HuH-7.5 (cell line): ENCODE measurements at places on chromosomes 13 and 19.

DNA sequence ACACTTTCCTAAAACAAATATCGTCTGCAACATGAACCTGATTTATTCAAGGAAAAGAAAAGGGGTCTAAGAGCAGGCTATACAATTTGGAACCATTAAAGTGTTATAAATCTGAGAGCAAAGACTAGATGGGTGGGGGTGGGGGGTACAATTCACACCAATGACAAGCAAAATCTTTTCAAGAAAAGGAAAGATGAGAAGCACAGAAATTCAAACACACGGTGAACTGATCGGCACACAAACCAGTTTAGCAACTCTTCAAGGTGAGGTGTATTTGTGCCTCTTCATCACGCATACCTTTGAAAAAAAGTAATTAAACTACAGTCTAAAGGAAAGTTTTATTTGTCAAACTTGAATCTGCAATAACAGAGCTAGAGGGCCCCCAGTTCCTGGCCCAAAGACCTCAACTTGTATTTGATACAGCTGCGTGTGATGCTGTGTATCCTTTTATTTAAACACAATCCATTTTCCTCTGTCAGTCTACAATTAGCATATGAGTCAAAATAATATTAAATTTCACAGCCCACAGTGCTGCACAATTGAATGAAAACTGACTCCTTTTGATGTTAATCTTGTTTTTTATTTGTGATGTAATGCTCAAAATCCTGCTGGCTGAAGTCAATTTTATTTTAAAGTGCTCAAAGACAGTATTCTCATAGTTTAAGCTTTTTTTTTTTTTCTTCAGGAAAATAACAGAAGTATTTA lies 14.2 kb downstream of the EFNB2 start:
- DNase-seq, result no peak

DNA sequence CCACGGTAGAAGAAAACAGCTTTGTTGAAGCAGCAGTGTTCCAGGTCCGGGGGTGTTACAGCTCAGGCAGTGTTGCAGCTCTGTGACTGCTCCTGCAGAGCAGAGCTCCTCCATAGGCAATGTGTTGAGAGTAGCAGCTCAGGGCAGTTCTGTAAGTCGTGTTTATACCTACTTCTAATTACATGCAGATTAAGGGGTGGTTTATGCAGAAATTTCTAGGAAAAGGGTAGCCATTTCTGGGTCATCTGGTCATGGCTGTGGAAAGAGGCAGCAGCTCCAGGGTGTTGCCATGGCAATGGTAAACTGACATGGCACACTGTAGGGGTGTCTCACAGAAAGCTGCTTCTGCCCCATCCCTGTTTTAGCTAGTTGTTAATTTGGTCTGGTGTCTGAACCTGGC lies 316.4 kb downstream of the GPC5 start:
- no peak for DNase-seq

GRCh38 chr13:83996415-83996814 lies 114.1 kb upstream of the SLITRK1 start:
- DNase-seq, result no peak

DNA sequence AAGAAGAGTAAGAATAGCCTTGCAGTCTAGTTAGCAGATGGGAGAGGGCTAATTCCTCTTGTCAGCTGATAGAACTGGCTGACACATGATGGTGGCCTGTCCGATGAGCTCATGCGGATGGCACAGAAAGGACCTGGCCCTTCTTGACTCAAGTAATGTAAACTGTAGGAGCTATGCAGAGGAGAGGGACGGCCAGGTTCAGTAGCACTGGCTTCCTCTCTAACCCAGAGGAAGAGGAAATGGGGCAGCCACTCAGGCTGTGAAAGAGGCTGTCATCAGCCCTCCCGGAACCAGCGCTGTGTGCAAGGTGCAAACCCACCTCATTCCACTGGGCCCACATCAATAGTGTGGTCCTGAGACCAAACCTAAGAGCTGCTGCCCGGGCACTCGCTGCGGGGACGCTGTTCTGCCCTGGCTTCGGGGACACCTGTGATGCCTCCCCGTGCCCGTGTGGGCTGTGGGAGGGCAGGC lies 30.8 kb upstream of the USE1 start:
- no peak for DNase-seq

GRCh38 chr19:18167011-18167410 lies 6.6 kb upstream of the IFI30 start:
- no peak for DNase-seq

- DNase-seq, result no peak
Measured at GRCh38 chr19:2294687-2295335, 12.8 kb upstream of the PEAK3 start.

- DNase-seq, result no peak
Measured at GRCh38 chr13:49610176-49610575, 18.1 kb upstream of the ARL11 start.

DNA sequence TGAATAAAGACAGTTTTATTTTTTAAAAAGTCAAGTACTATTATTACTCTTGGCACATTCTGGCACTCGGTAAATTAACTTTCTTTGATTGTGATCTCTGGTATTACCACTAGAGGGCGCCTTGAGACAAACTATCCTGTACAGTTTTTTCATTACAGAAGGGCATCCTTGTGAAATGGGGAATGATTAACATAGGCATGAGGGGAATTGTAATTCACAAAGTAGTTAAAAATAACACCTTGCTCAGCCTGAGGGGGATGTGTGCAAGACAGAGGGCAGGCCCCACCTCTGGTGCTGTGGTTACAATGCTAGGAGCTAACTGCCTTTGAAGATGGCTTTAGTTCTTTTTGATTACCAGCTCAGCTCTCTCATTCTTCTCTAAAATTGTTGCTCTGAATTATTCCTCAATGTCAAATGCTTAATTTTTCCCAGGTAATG lies 24.2 kb upstream of the C1QTNF9B start:
- DNase-seq, result no peak

DNA sequence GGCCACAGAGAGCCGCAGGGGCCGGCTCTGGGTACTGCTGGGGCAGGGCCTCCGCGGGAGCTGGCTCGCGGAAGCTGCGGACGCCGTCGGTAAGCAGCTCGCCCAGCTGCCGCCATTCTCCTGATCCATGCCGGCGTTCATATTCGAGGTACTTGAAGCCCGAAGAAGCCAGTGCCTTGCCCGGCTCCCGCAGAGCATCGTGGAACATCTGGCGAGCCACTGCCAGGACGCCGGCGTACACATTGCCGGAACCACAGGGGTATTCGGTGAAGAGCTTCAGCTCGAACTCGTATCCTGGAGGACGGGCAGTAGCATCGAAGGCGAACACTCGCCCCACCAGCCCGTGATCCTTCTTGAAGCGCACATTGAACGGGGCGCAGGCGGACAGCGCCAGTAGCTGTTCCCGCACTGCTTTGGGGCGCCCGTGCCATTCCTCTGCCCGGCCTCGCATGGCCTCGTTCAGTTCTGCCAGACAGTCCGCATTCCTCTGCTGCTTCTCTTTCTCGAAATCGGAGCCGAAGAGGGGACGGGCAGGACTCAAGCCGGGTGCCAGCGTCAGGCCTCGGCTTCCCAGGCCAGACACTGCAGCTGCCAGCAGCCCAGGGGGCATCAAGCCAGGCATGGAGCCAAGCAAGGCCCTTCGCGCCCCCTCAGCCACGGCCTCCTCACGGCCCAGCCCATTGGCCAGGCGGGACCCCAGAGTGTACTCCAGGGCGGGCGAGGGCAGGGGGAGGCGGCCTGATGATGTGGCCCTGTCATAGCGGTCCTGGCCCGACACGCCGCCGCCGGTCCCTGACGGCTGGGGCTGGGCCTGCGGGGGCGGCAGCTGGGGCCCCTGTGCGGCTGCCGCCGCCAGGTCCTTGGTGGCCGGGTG lies 1.0 kb downstream of the IRF2BP1 start:
- no peak for DNase-seq

GRCh38 chr13:99725644-99726043 lies 224.4 kb downstream of the TM9SF2 start:
- no peak for DNase-seq

DNA sequence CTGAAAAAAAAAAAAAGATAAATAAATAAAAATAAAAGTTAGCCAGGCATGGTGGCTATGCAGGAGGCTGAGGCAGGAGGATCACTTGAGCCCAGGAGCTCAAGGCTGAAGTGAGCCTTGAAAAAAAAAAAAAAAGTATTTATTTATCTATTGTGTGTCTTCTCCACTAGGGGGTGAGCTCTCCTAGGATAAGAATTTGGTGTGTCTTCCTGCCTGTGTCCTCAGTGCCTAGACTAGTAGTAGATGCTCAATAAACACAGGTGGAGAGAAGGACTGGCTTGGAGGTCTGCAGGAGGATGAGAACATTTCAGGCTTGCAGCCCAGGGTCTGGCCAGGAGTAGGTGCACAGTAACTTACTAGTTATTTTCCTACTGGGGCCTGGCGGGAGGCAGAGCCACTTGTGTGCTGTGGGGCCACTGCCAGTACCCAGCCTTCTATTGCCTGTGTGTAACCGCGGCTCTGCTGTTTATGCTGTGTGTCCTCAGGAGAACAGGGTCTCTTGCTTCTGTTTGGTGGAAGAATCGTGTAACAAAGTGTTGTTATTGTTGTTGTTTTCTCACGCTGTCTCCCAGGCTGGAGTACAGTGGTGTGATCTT lies 5.4 kb downstream of the LMTK3 start:
- DNase-seq, result peak; percentile 70

- DNase-seq, result no peak
Measured at GRCh38 chr13:49235856-49236431, 11.8 kb upstream of the CDADC1 start.

DNA sequence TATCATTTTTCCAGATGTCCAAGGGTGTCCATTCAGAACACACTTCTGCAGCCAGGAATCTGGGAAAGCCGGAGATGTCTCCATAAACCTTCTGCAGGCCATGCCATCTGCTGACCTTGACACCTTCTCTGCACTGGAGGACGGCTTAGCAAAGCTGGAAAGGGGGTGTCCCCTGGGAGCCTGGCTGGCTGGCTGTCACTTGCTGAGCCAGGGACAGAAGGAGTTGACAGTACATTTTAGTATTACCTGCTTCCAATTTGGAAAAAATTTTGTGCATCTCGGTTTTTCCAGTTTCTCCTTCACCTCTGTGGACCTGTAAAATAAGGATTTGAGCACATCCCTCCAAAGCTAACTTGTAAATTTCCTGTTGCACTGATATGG lies 8.1 kb upstream of the CHST8 start:
- DNase-seq, result no peak

DNA sequence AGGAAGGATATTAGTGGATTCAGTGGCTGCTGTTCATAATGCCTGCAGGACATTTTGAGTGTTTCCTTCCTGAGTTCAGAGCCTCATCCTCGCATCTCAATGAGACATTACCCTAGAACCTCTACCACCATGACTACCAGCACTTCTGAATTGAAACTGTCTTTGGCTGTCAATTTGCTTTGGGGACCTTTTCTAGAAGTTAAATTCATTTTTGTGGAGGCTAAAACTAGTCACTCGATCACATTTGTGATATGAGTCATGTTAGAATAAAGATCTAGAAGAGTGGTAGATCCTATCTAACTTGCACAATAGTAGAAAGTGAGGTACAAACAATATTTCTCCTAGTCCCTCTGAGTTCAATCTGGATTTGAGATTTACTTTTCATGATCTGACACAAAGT lies 124.9 kb downstream of the KCNRG start:
- DNase-seq, result no peak

- DNase-seq, result no peak
Measured at GRCh38 chr19:47258895-47259555, 2.7 kb downstream of the CCDC9 start.

GRCh38 chr19:7911508-7912143 lies 3.0 kb upstream of the TGFBR3L start:
- no peak for DNase-seq

DNA sequence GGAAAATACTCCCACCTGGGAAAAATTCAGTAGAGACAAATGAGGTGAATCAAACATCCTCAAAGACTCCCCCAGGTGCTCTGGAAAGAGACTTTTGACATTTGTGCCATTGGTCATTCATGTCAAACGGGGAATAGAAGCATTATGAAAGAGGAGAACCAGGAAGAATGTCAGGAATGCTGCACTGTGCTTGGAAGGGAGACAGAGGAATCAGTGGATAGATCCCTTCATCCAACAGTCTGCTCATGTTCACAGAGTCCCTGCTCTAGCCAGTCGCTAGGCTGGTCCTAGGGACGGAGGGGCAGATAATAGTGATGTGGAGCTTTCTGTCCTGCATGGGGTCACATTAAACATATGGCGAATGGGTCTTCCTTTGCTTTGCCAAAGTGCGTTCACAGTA lies 384.4 kb downstream of the FGF9 start:
- no peak for DNase-seq

- no peak for DNase-seq
Measured at GRCh38 chr13:40217675-40218074, 448.8 kb downstream of the FOXO1 start.

- no peak for DNase-seq
Measured at GRCh38 chr13:104577071-104577815, 1511.0 kb upstream of the SLC10A2 start.

DNA sequence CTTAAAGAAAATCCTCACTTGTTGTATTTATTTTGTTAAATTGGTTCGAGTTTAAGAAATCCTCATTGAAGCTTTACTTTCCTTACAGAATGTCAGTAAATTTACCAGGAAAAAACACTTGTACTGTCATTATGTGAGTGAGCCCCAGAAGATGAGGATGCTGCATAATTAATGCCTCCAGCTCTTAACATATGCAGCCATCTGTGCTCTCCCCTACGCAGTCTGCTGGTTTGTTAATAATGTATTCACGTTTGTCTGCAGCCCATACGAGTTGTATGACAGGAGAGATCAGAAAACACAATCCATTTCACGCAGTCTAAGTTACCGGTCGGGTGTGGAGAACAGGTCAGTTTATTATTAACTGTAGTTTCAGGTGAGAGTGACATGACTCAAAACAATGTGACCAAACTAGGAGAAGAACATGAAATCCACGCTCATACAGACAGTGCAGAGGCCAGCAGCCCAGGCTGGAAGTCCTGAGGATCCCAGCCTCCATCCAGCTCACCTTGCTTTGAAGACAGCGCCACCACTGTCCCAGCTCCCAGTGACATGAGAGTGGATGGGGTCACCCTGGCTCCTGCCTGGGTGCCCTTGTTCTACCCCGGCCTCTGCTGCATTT lies 19.8 kb upstream of the ATP11A start:
- no peak for DNase-seq

GRCh38 chr13:111462221-111462764 lies 141.9 kb downstream of the TEX29 start:
- DNase-seq, result no peak

- DNase-seq, result no peak
Measured at GRCh38 chr13:78085434-78086225, 167.0 kb upstream of the EDNRB start.

DNA sequence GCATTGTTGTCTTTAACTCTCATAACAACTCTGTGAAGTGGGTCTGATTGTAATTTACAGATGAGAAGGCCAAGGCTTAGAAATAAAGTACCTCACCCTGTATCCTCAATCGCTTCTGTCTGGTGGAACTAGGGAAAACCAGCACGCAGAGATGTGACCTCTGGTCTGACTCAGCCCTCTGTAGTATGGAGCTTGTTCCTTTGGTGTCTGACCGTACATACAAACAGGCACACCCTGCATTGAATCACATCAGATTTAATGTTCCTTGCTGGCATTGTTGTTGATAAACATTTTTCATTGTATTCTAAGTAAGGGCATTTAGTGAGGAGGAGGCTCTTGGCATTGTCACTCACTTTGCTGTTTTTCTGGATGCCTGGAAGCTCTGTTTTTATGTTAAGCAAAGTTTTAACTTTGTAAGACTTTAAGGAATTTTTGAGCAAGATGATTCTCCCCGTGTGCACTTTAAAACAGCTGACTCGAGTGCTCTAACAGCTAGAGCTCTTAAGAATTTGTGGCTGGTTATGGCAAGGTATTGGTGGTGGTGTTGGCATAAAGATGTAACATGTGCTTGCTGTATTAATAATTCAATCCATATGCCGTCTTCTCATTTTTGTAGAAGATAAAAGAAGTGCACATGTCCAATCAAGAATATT lies 89.0 kb upstream of the SPATA13 start:
- DNase-seq, result no peak

- no peak for DNase-seq
Measured at GRCh38 chr13:110705356-110705825, 525 bp downstream of the CARS2 start.
